ENCODE measurements at places on chromosomes 6 and 20.
A peak's percentile ranks its signal among the peaks of the same experiment; 100 is the strongest.

DNA sequence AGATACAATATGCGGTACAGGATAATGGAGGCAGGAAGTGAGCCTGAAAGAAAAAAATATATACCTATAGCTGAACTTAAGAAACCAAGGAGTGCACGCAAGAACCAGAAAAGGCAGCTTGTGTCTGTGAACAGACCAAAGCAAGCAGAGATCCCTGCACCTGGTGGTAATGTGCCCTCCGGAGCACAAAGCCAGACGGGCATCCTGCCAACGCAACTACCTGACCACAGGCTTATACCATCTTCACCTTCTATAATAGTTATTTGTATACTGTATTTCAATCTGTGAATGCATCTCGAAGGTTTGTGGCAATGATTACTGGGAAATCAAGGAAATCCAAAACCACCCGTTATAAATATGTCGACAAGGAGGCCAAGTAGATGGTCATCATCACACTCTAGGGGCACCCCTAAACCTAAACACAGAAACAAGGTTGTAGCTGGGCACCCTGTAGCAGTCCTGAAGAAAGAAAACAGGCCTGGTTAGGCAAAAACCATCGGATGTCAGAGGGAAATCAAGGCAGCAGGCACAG is 801 bp downstream of the FBXL4 start:
- DNase-seq: peak; percentile 25

DNA sequence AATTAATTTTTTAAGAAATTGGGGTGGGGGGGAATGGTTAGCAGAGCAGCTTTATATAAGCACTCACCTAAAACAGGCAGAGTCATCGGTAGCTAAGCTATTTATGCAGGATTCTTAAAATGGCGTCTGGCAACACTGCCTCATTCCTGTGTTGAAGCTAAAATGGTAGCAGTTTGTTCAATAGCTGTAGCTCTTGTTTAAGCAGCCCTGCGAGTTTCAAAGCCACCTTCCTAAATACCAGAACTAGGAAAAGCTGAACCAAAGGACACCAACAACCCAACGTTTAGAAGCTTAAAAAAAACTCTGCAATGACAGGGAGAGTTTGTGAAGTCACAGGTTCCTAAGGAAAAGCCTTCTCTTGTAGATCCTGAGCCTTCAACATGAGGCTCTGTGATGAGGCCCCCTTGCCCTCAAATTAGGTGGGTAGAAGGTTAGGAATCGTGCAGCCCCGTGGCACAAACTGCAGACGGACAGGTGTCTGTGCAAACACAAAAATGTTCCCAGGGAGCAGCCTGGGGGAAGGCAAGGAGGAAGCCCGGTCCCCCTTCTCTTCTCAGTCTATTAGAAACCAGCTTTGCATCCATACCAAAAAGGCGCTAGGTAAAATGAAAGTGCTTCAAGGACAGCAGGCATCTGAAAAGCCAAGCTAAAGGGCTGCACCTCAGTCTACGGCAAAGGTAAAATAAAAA is 4.7 kb downstream of the ZMYND8 start:
- no peak for DNase-seq

GRCh38 chr20:25018425-25018824 is 25.9 kb upstream of the APMAP start:
- DNase-seq: no peak

DNA sequence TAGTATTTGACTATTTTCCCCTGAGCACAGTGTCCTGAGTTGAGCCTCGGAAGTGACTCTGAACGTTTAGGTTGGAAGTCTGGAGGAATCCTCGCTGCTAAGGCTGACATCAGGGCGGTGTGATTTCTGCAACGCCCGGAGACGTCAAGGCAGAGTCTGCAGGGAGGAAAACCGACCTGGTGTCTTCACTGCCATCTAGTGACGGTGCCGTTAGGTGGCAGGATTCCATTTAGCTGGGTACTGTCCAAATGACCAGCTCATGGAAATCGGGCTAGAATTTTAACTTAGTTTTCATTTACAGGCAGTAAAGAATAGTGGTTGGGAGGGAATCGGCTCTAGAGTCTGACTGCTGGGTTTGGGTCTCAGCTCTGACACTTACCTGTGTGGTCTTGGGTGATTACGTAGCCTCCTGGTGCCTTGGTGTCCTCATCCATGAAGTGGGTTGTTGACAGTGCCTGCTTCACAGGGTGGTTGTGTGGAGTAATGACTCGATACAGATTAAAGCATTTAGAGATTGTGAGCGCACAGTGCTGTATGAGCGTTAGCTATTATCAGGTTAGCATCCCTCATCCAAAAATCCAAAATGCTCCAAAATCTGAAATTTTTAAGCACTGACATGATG is 35.0 kb downstream of the FOXF2 start:
- DNase-seq: no peak

- no peak for DNase-seq
Measured at GRCh38 chr6:157268835-157269234, 54.5 kb downstream of the TMEM242 start.

DNA sequence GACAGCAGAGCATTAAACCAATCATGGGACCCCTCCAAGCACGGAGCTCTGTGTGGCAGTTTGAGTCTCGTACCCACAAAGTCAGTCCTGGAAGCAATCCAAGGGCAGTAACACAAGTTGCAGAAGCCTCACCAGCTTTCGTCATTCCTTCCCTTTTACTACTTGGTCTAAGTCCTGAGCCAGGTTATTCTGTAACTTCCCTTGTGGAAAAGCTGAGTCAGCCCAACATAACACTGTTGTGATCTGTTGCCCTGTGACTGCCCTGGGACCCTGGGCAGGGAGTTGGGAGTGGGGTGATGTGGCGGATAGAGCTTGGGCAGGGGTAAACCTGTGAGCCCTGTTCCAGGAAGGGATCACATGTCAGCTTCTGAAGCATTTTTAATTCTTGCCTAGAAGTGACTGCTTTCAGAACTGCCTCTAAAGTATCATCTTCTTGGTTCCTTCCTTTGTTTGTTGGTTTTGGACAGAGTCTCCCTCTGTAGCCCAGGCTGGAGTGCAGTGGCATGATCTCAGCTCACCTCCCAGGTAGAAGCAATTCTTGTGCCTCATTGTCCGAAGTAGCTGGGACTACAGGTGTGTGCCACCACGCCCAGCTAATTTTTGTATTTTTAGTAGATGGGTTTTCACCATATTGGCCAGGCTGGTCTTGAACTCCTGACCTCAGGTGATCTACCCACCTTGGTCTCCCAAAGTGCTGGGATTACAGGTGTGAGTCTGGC is 183.7 kb upstream of the JAG1 start:
- DNase-seq: no peak

DNA sequence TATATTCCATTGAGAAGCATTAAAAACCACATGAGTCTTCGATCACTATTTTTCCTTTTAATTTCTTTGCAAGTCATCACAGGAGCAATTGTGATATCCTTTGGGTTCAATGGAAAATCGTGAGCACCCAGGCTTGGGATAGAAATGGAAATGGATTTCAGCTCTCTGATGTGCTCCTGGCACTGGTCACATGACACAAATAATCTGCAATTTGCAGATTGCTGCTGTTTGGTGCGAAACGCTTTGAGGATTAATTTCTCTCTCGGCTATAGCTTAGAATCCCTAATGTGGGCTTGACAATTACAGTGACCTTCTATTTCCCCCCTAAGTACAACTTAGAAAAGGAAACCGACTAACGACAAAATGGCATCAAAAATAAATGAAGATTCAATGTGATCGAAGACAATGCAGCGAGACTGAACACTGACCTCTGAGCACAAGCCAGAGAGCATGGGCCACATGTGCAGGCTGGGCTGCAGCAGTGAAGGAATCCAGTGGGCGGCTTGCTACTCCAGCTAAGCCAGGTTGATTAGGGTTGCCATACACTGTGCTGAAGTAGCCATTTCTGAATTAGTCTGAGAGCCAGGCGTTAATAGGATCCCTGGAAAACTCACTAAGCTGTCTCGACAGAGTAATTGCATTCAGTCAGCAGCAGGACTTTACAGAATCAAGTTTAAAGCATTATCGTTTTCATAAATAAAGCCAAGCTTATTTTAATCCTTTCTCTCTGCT is 301.8 kb upstream of the AGPAT4 start:
- no peak for DNase-seq

GRCh38 chr20:61673152-61673847 is 392.4 kb downstream of the TAF4 start:
- DNase-seq: no peak

GRCh38 chr6:53741034-53741823 is 53.6 kb upstream of the LRRC1 start:
- DNase-seq: no peak

- DNase-seq: no peak
Measured at GRCh38 chr6:130158548-130158947, 64.2 kb downstream of the SAMD3 start.

DNA sequence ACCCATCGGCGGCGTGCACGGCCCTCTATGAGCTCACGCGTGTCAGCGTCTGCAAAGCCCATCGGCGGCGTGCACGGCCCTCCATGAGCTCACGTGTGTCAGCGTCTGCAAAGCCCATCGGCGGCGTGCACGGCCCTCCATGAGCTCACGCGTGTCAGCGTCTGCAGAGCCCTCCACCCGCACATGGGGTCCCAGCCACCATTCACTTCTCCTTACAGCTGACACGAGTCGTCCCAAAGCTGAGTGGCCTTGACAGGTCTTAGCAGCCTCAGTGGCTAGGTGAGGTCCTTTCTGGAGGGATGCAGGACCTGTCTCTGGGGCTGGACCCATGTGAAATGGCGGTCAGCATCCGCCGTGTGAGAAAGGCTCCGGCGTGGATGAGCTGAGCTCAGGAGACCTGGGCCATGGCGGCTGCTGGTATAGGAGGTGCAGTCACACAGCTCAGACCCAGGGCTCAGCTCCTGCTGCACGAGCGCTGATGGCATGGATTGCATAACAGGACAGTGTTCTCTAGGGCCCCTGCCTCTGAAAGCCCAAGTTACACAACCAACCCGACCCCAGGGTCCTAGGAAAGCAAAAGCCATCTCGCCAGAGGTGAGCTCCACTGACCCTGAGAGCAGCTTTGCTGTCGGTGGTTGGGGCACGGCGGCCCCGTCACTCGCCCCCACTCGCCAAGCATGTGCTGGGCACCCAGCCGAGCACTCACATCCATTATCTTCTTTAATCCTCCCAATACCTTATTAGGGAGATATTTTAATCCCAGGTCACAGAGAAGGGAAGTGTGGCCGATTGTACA is 38.9 kb downstream of the DLL1 start:
- DNase-seq: no peak

GRCh38 chr6:145270464-145270863 is 464.9 kb downstream of the EPM2A start:
- no peak for DNase-seq

- DNase-seq: no peak
Measured at GRCh38 chr6:25277857-25278256, 1.3 kb upstream of the CARMIL1 start.

DNA sequence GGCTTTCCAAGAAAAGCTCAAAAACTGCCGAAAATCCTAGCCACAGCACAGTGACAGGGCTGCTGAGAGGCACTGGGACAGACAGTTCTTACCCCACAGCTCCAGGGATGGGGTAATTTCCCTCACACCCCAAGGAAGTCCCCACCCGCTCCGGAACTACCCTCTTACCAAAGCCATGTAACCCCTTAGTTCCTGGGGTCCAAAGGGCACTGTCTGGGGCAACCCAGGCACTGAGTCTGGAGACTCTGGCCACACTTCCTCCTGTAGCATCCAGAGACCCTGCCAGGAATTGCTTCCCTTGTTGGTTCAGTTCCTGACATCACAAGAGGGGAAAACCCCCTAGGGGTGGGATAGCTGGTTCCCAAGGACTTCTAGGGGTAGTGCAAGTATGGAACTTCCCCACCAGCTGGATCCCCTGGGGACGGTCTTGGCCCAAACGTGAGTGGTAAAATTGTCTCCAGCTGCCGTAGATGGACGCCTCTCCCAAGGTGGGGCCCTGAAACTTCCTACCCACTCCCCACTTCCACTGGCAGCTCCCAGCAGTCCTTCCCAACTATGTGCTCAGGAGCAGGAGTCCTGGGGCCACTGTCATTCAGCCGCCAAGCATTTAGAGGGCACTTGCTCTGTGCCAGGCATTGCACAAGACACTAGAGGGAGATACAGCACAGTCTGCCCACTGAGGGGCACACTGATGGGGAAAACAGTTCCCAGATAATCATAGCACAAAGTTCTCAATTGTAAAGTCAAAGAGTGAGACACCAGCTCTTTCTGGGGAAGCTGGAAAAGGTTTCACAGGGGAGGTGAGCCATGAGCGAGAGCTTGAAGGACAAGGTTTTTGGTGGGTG is 17.2 kb upstream of the HCK start:
- no peak for DNase-seq

DNA sequence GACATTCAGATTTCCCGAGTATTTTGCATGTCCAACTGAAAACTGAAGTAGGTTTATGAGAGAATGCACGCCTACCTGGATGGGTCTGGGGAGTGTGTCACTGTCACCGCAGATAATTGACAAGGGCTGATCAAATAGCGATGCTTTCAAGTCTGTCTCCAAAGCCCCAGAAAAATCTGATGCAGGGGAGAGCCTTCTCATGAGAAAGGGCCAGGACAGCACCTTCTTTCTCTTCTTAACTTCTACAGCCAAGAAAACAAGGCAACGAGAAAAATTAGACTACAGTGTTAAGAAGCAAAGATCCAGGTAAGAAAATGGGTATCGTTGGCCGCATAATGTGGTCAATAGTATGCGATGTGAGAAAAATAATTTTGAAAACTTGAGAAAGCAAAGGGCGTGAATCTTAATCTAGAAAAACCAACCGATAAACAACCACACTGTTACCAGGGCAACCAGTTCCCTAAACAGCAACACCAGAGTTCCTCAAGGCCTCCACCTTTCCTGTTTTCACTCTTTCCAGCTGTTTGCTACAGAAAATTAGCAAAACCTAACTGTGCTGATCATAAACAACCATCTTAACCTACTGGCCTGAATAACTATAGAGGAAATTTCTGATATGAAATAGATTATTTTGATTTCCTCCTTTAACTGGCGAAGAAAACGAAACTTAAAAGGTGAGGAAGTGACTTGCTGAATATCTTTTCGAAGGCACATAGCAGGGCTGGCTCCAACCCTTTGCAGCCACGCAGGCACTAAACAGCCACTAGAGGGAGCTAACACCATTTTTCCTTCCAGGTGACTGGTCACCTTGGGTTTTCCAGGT is 2.6 kb downstream of the TAGAP start:
- DNase-seq: no peak

GRCh38 chr6:127516662-127517273 is 2.4 kb downstream of the MTCL3 start:
- no peak for DNase-seq

DNA sequence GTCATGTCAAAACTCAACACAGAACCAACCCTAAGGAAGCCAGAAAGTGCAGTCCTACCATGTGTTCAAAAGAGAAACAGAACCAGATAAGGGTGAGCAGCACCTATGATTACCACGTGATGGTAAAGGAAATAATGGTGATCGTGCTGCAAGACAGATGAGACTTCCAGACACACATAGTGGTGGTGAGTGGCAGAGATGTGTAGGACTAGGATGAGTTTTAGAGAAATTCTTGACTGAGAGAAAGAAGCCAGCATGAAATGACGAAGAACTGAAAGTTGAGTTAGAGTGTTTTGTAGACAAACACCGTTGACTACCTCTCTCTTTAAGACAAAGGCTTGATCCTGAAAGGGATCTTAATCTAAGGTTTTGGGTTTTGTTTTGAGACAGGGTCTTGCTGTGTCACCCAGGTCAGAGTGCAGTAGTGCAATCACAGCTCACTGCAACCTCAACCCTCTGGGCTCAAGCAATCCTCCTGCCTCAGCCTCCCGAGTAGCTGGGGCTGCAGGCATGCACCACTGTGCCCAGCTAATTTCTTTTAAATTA is 10.6 kb upstream of the BTBD9 start:
- DNase-seq: no peak

GRCh38 chr6:151442371-151442770 is 9.6 kb downstream of the RMND1 start:
- no peak for DNase-seq
